Mesothelial cell of epicardium (in vitro differentiated cells): ENCODE measurements at places on chromosomes 16 and 17. TPM values are rescaled to one million over a fixed set of nuclear protein-coding genes. Genes with fewer than 3 reads are reported as not detected.

DNA sequence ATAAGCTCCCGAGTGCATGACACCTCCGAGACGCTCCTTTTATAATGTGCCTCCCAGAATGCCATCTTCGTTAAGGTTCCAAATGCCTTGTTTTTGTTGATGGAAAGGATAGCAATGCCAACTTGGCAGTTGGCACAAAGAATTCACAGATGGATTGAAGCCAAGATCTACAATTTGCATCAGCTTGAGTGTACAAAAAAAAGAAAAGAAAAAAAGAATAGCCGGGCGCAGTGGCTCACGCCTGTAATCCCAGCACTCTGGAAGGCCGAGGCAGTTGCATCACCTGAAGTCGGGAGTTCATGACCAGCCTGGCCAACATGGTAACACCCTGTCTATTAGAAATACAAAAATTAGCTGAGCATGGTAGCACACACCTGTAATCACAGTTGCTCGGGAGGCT lies 7.6 kb downstream of the TBC1D16 start:
- DNase-seq: no peak

DNA sequence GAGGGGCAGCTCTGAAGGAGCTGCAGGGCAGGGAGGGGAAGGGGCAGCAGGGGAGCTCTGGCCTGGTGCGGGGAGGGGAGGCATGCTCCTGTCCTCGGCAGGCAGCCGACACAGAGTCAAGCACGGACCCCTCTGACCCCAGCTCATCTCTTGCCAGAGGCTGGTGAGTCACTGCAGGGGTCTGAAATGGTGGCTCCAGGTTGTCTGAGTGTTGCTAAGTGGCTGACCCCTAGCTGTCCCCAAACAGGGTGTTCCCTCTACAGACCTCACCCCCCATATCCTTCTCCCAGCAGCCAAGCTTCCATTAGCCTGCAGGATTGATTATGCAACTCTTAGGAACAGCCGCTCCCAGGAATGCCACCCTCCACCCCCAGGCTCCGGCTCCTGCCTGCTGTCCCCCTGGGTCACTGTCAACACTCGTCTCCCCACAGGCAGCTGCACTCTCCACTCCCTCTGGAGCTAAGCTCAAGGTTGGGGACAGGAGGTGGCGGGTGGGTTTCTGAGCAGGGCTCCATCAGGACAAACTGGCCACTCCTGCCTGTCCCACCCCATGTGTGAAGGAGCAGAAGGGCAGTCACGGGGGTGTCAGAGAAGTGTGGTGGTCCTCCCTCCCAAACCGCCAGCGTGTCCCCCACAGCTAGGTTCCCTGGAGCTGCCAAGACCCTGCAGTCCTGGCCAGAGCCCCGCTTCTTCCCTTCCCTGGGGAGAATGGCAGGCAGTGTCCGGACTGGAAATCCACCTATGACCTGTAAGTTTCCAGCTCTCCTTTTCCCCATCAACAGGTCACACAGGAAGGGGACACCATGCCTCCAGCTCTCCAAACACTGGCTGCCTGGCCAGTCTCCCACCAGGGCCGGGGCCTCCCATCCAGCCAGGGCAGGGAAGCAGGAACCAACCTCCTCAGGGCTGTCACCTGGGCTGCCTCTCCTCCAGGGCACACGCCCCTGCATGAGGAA lies 1.0 kb downstream of the MYLK3 start:
- no peak for DNase-seq

DNA sequence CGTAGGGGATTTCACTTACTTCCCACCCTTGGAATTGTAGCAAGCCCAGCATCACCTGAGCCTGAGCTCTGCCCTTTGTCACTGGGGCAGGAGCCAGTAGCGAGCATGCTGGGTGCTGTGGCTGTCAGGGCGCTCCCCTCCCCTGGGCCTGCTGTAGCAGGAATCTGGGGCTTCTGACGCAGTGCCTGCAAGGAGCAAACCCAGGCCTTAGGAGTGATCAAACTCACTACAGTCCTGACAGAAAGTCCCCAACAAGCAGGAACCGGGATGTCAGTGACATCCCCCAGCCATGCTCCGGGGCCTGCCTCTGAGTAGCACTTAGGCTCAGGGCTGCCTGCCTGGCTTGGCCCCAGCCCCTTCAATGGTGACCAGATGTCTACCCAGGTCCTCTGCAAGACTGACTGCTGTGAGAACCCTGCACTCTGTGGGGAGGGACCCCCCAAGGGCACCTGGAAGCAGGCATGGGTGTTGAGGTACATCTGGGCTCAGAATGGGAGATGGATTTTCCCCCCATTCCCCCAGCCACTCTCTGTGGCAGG lies 23.5 kb downstream of the PLD6 start:
- DNase-seq: no peak

Gene RNF40
- 124 to 130 TPM (median 126 TPM) in 3 replicates for total RNA-seq

Gene ST6GALNAC1
- total RNA-seq: 1.3 to 1.5 TPM (median 1.4 TPM) in 3 replicates
